CD4-positive, alpha-beta T cell treated with Interleukin-21 for 1 hour (primary cell): ENCODE measurements at places on chromosomes 12 and 14.

GRCh38 chr14:102506626-102506925 lies 3.0 kb downstream of the ANKRD9 start:
- DNase-seq, result no peak

- DNase-seq, result peak; percentile 4
Observed at GRCh38 chr12:55780685-55781084, 36.8 kb downstream of the SARNP start.

DNA sequence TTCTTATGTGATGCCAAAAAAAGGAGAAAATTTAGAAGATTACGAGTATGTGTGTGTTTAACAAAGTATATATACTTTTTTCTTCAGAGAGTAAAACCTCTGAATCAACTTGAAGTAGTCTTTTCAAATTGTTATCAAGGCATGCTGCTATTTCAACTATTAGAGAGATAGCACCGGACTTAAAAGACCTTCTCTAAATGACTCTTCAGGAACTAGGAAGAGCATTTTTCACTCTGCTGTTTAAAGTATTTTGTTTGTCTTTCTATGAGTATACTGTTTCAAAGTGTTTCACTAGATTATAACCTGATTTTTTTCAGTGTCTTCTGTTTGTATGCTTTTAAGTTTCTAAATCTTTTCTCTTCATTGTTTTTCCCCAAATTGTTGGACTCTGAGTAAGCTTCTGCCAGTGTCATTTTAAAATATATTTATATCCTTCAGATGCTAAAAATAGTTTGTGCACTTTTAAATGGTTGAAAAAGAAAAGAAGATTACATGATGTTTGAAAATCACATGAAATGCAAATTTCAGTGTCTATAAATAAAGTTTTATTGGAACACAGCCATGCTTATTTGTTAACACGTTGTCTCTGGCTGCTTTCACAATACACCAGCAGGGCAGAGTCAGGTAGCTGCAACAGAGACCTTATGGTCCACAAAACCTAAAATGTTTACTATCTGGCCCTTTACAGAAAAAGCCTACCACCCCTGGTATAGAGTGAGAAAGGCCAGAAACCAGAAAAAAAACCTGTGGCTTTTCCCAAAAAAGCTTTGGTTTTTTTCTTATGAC lies 21.3 kb downstream of the CRADD start:
- no peak for DNase-seq

DNA sequence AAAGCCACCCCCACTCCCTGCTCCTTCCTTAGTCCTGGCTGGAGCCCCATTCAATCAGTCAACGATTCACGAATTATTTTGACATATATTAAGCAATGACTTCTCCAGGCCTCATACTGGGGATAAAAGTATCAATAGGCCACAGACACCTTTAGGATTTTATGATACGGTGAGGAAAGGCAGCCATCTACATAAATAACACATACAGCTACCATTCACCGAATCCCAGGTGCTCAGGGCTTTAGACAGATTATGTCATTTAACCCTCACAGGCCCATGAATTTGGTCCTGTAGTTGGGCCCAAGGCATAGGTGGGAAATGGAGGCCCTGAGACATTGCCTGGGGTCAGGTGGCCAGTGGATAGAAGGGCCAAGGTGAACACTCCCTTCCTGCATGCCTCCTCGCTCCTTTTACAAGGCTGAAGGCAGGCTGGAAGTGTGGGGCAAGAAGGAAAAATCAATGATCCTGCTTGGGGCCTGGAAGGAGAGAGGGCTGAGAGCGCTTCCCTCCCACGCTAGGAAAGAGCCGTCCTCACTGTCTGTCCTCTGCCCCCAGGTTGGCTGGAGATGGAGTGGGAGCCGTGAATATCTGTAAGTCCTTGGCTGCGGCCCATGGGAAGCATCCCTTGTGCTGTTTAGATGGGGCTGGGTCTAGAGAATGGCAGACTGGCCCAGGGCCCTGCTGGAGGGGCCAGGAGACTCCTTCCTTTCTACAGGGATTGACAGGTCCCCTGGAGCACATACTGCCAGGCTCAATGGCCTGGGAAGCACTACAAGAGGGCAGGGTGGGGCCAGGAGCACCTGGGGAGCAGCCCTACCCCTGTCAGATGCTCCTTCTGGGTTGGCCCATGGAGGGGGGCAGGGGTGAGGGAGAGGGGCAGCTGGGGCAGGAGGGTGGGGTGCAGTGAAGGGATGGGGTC lies 14.8 kb downstream of the KRT7 start:
- no peak for DNase-seq

- no peak for DNase-seq
Observed at GRCh38 chr12:6430124-6430989, 14.4 kb upstream of the CD27 start.

DNA sequence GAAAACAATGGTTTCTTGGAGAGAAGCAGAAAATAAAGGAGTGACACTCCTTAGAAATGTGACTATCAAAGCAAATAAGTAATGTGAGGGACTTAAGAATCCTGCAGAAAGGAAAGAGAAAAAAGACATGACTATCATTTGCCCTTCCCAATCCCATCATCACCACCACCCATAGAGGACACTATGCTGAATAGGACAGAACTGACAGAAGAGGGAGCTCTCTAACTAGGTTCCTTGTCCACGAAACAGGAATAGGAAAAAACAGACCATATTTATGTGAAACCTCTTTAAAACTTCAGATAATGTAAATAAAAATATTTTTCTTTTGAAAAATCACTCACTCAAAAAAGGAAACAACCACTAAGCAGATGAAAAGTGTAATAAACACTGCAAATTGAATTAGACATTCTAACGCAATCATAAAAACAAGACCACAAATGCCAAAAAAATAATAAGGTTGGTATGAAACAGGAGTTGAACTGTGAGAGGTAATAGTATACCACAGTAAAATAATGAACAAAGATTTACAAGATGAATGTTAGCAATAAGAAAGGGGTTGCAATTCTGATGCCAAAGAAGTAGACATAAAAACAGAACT lies 24.1 kb downstream of the KLRD1 start:
- peak; percentile 52 for DNase-seq
